ENCODE measurements at places on chromosomes 4 and X.
A peak's percentile ranks its signal among the peaks of the same experiment; 100 is the strongest.

DNA sequence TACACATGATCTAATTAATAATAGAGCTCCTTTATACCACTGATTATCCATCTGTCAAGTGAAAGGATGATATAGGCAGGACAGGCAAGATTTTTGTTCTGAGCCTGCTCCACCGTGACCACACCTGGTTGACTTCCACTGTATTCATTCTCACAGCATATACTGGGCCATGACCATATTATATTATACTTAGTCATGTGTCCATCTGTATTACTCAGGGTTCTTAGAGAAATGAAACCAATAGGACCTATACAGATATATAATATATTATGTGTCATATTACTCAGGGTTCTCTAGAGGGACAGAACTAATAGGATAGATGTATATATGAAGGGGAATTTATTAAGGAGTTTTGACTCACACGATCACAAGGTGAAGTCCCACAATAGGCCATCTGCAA is 675.1 kb downstream of the GRXCR1 start:
- no peak for DNase-seq

GRCh38 chr4:40264995-40265909 is 68.4 kb downstream of the RHOH start:
- DNase-seq = no peak

GRCh38 chrX:31420711-31421151 is 348.9 kb upstream of the FTHL17 start:
- DNase-seq = no peak

- no peak for DNase-seq
Observed at GRCh38 chr4:168308912-168309311, 9.6 kb downstream of the DDX60 start.

DNA sequence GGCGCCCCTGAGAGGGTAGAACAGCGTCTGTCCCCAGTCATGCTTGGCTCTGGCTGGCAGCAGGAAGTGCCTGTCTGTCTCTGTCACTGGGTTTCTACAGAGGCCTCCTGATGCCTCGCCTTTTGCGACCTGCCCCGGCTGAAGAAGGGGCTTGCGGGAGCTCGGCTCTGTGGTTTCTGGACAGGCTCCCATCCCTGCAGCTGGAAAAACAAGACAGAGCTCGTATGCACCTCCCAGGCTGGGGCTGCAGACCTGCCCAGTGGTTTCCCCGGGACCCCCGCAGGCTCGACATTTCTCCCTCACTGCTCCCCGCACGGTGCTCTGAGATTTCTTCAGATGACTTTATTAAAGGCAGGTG is 57.0 kb upstream of the SORCS2 start:
- no peak for DNase-seq

GRCh38 chrX:25295466-25295865 is 279.7 kb upstream of the ARX start:
- DNase-seq = no peak

DNA sequence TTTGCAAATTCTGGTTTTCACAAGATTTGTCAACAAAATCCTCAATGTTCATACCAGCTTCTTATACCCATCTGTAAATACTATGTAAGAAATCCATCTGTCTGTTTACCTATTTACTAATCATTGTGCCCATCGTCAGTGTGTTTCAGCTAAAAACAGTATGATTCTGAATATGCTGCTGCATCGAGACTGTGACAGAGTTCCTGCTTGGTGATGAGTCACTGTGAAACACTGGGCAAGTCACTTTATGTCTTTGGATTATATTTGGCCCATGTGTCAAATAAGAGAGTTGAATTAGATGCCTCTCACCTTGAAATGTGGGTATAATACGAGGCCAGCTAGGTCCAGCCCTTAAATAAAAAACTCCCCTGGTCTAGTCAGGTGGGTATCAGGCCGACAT is 79.3 kb downstream of the CBLL2 start:
- no peak for DNase-seq

DNA sequence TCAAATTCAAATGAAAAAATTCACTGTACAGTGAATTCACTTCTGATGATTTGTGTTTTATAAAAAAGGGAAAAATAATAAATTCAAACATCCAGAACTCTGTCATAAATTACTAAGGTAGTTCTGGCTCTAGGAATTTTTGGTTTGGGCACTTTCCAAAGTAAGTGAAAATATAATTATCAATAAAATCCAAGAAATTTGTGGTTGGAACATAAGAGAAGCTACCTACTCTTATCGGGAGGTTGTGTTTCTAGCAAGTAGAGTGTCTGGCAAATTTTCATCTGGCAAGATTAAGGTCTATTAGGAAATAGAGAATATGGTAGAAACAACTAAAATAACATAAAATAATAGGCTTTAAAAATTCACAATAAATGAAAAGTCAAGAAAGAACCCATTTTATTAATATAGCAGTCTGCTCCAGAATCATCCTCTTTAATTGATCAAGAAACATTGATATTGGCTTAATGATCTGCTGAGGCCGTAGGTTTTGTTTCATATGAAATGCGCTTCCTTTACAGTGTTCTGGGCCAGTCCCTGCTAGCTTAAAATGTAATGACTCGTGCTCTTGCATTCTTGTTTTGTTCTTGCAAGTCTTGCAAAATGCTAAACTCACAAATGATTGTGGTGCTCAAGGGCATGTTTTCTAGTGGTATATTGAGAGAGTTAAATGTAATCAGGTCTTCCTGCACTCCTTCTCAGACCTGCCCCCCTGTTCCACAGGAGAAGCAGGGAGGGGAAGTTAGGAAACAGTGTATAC is 331.4 kb downstream of the RAPGEF2 start:
- no peak for DNase-seq

- DNase-seq = no peak
Observed at GRCh38 chr4:123783921-123784320, 387.3 kb downstream of the SPRY1 start.

DNA sequence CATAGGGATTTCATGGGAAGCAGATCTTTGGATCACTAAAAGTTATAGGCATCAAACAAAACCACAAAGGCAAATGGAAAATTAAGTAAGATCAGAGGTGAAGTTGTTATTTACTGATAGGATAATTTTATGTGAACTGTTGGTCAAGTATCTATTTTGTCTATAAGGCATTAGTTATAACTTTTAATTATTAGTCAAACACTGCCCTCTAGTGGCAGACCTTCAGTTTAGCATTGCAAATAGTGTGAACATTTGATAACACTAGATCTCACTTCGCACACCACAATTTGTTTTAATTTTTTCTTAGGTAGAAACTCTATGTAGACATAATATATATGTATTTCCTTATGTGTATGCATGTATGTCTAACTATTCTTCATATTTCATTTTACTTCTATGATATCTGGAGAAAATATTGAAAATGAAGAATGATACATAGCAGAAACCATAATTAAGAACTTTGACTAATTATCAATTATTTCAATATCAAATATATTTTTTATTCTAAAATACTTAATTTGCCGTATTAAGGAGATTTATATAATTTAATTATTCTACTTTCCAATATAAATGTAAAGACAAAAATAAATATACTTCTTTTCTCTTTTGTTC is 214.5 kb upstream of the TACR3 start:
- peak; percentile 33 for DNase-seq

DNA sequence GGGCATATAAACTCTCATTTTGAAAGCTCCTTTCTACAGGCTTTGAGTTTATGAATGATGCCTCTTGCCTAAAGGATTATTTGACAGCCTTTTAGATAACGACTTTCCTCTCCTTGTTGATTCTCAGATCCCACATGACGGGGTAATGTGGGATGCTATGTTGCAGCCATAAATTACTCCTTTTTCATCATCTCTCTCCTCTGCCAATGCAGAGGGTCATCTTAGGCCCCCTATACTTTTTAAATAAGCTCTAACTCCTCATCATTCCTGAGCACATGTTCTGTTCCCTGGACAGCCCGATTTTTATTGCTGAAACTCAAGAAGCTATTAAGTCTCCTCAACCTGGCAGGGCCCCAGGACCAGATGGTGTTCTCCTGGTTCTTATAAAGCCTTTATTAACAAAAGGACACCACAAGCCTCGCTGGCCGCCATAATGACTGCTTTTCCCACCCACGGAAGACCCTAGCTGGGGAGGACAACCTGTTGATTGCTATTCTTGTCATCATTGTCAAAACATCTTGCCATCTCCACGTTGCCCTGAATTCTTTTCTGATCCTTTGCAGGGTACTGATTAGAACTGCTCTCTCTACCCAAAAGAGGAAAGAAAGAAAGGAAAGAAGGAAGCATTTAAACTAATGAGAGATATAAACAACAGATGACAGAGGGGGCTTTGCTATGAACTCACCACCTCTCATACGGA is 150.7 kb downstream of the DHX15 start:
- DNase-seq = no peak

- DNase-seq = peak; percentile 5
Observed at GRCh38 chr4:144575181-144575580, 70.8 kb upstream of the HHIP start.

- no peak for DNase-seq
Observed at GRCh38 chr4:111501946-111502345, 643.3 kb upstream of the FAM241A start.

- no peak for DNase-seq
Observed at GRCh38 chr4:126661194-126661593, 971.6 kb upstream of the INTU start.

- no peak for DNase-seq
Observed at GRCh38 chrX:38682095-38682494, 119.2 kb upstream of the MID1IP1 start.

DNA sequence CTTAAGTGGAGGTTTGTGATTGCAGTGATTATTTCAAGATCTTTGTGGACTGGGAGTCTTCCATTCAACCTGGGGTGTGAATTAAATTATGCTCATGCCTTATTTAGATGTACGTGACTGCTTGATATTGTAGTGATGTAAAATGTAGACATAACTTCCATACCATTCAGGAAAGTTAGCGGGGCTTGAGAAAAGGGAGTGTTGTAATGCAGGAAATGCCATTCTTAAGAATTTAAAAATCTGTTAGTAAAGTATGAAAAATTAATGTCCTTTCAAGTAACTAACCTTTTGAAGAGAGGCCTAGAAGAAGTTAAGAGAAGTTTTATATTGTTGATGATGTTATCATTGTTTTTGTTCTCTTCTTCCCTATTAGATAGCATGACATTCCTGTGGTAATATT is 318.2 kb downstream of the CCSER1 start:
- DNase-seq = no peak

DNA sequence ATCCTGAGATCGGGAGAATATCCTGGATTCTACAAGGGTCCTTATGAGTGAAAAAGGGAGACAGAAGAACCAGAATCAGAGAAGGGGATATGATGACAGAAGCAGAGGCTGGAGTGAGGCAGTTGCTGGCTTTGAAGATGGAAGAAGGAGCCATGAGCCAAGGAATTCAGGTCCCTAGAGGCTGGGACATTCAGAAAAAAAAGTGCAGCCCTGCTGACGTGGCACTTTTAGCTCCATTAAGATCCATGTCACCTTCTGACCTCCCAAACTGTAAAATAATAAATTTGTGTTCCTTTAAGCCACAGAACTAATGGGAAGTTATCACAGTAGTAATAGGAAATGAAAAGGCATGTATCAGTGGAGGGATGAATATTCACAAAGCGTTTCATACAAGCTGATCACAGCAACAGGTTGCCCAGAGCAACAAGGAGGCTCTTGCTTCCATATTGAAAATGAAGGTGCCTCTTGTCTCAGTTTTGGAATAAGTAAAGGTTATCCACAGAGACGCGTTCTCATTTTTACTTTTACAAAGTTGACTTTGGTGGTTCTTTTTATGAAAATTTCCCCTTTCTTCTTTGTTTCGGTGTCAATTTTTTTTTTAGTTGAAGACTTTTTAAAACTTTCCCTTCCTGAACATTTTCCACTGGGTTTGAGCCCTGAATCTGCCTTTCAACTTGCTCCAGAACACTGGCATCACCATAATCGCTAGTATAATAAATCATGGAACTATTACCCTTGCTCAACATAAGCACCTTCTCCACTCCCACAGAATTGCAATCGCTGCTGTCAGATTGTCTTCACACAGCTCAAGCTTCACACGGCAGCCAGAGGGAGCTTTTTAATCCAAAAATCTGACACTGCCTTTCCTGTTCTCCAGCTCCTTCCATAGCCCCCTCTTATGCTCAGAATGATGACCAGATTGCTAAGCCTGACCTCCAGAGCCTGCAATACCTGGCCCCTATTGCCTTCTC is 127.6 kb upstream of the RBPJ start:
- DNase-seq = no peak

DNA sequence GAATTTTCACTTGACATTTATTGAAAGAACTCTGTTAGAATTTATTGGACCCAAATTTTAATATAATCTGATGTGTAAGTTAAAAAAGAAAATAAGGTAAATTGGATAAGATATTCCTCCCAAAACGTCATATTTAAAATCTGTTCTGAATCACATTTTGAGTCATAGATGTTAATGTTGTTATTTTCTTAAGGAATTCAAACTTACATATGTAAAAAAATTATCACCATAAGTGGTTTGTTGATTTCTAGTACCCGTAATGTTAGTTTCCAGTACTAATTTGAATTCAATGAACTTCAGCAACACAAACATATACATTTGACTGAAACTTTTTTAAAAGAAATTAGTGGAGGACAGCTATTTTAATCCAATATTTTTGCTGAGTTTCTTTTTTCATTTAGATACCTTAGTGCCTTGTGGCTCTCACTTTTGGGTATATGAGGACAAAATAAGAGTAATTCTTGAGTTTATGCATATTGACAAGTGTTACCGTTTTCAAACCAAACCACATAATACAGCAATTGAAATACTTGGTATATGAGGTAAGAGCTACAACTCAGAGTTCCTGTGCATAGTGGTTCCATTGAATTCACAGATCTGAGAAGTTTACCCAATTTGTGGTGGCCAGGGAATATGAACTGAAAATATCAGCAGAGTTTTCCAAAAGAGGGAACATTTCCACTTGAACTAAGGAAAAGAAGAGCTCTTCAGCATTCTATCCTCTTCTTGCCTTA is 71.8 kb downstream of the C4orf46 start:
- no peak for DNase-seq

- DNase-seq = no peak
Observed at GRCh38 chrX:33726281-33727160, 405.6 kb downstream of the FAM47A start.

DNA sequence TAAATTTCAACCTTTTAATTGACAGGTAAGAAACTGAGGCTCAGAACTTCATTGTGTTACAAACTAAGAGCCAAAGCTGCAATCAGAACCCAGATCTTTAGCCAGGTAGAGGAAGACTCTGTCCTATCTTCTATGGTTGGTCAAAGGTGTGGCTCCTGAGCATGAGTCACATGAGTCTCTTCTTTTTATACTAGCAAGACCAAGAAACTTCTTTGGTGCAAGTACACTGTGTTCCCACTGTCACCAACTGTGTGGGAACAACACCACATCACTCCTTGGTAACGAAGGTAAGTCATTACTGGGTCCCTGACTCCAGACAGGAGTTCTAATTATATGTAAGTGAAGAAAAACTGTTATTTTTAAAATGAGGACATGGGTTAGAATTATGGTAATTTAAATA is 290.1 kb downstream of the INPP4B start:
- DNase-seq = no peak

All from NCI-H1105 treated with DMSO at 0.1 percent for 48 hours (cell line).